ENCODE measurements at places on chromosomes 6 and 20. TPM values are rescaled to one million over a fixed set of nuclear protein-coding genes. Genes with fewer than 3 reads are reported as not detected.

The IL17A gene
- not detected for total RNA-seq

- DNase-seq, result no peak
Measured at GRCh38 chr6:159077123-159077522, 32.3 kb upstream of the TAGAP start.

GRCh38 chr6:73451223-73452106 is 632 bp downstream of the CGAS start:
- peak; percentile 84 for DNase-seq

The MTFR2 gene
- 0.39 TPM for total RNA-seq

The C6orf62 gene
- 88.5 TPM for total RNA-seq

DNA sequence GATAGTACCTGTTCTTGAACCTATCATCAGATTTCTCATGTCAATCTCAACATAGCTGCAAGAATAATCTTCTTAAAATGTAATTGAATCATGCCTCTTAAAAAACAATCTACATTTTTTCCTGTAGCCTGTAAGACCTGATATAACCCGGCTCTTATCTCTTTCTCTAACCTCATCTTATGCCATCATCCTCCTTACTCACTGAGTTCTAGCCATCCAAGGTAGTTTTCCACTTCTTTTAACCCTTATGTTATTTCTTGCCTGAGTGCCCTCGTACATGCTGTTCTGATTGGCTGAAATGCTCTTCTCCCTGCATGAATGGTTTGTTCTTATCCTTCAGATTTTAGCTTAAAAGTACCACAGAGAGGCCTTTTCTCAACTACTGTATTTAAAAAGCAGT is 16.4 kb downstream of the SLC17A5 start:
- DNase-seq, result no peak

The GLO1 gene
- 43.1 TPM for total RNA-seq

The HRH3 gene
- total RNA-seq, result not detected

DNA sequence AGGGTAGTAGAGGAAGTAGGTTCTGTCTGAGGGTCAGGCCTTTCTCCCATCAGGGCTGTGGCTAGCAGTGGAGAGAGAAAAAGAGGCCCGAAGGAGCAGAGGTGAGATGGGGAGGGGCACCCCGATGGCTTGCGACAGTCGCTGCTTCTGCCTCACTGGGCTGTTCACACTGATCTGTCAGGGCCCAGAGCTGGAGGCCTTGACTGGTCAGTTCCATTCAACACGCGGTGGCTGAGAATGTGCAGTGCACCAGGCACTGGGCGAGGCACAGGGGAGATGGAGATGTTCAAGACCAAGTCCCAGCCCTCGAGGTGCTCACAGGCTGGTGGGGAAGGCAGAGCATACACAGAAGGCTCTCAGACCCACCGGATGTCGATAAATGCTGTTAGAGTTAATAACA is 21.4 kb downstream of the SLC12A5 start:
- no peak for DNase-seq

GRCh38 chr20:17872434-17872833 is 96.2 kb downstream of the SNX5 start:
- peak; percentile 28 for DNase-seq

GRCh38 chr20:4661191-4661590 is 60.5 kb upstream of the PRND start:
- no peak for DNase-seq

GRCh38 chr6:87210979-87211378 is 55.6 kb downstream of the ZNF292 start:
- no peak for DNase-seq

DNA sequence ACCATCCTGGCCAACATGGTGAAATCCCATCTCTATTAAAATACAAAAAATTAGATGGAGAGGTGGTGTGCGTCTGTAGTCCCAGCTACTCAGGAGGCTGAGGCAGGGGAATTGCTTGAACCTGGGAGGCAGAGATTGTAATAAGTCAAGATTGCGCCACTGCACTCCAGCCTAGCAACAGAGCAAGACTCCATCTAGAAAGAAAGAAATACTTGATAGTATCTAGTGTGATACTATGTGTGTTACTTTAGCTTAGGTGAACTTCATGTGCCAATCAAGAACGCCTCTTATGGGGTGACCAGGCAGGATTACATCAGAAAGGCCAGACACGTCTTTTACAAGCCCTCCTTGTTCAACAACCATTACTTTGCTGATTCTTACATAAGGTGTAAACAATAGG is 107.1 kb downstream of the TMEM170B start:
- DNase-seq, result no peak

- no peak for DNase-seq
Measured at GRCh38 chr6:101762851-101763250, 369.3 kb downstream of the GRIK2 start.

- no peak for DNase-seq
Measured at GRCh38 chr6:140202964-140203515, 828.6 kb upstream of the CITED2 start.

DNA sequence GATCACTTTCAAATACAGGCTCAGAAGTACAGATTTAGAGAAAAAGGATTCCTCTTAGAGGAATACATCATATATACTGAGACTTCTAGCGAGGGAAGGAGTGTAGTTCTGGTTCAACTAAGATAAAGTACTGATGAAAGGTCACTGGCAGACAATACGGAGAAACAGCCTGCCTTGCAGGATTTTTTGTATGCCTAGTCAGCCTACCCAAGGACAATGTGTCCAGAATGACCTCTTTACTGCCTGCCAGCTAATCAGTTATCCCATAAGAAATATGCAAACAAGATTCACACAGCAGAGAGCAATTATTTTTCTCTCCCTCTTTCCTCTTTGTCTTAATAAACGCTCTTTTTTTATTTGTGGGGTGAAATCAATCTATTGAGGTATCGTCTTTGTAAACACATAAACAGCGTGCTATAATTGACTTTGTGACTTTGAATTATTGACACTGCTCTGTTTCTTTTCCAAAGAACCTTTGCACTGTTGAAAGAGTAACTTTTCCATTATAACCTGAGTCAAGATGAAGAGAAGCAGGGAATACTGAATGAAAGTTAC is 1.4 kb upstream of the TSPYL4 start:
- DNase-seq, result no peak

- no peak for DNase-seq
Measured at GRCh38 chr6:143675946-143676345, 1.8 kb upstream of the PHACTR2 start.

GRCh38 chr6:122405417-122405816 is 6.0 kb downstream of the HSF2 start:
- DNase-seq, result no peak

The PRKN gene
- 17.3 TPM for total RNA-seq

DNA sequence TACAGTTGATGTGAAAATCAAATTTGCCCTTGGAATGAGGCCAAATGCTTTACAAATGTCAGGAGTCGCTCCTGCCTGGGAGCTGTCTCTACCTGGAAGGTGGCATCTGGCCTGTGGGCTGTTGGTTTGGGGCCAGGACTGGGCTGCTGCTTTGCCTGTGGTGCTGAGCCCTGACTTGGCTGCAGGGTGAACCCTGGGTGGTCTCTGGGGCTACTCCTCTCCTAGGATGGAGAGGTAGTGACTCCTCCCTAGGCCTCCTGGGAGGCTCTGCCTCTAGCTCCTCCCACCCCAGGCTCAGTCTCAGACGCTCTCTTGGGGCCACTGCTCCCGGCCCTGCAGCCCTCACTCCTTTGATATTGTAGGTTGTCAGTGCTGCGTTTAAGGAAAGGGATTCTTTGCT is 47.5 kb downstream of the EFCAB8 start:
- DNase-seq, result no peak

- DNase-seq, result no peak
Measured at GRCh38 chr6:8194490-8194889, 92.1 kb upstream of the EEF1E1 start.

DNA sequence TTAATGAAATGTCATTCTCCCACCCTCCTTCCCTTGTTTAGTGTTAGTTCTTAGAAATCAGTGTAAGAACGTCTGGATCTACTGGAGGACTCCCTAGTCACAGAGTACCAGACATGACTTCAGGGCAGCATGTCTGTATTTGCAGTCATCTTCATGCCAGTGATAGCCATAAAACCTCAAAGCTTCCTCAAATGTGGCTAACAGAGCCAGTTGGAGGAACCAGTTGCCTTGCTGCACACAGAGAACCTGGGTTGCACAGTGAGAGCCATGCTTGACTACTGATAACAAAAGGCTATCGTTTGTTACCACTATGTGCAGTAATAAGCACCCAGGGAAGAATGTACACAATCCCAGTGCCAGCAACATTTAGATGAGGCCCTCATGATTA is 20.1 kb downstream of the NT5E start:
- no peak for DNase-seq

DNA sequence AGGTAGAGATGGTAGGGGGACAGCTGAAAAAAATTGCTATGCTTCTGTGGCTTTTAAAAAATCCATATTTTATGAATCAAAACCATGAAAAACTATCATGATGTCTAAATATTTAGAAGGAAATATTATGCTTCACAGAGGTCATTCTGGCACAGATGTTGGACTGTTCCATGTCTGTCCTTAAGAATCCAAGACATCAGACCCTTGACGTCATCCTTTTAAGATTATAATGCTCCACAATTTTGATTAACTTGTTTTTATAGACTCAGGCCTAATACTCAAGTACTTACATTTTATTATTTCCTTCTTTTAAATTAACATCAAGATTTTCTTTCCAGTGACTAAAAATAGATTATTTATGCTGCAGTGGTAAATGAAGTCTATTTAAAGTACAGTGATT is 29.7 kb downstream of the FILIP1 start:
- DNase-seq, result no peak

GRCh38 chr6:151723152-151723551 is 84.3 kb upstream of the ESR1 start:
- DNase-seq, result no peak

- no peak for DNase-seq
Measured at GRCh38 chr6:142854589-142855488, 90.1 kb downstream of the HIVEP2 start.

DNA sequence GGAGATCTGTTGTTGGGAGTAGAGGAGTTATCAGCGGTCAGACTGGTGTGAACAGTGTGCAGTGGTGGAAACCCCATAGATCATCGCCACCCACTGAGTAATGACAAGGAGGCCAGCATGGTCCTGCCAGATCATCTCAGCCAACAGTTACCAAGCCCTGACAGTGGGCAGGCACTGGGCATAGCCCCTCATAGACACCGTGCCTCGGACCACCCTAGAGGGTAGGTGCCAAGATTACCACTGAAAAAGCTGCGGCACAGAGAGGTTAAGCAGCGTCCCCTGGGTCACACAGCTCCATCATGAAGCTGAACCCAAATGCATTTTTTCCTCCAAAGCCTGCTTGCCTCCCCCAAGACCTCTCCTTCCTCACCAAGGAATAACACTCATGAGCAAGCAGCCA is 21.5 kb upstream of the BMP7 start:
- no peak for DNase-seq

- no peak for DNase-seq
Measured at GRCh38 chr20:1357921-1358671, 29.2 kb upstream of the SDCBP2 start.

DNA sequence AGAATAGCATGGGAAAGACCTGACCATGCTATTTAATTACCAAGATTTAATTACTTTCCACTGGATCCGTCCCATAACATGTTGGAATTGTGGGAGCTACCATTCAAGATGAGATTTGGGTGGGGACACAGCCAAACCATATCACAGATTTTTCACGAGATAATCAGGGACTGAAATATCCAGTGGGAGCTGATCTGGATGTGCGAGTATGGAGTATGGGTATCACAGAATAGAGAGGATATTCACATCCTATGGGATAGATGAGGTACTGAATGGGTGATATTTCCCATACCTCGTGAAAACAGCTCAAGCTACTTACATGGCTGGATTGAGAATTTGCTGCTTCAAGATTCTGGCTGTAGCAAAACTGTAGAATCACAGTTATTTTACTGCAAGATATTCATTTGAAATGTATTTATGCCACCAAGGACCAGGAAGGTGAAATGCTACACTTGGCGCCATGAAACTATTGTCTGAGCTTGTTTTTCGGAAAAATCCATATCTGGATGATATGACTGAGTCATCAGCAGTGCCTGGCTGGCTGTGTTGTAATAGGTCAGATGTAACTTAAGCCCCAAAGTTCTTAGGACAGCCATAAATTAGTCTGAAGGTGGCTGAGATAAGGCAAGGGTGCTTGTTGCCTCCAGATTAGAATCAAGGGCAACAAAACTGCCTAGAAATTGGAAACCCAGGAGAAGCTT is 29.8 kb downstream of the KCNS1 start:
- DNase-seq, result no peak

The PPIL1 gene
- 13.4 TPM for total RNA-seq

The RBM24 gene
- total RNA-seq, result 6.1 TPM

The SAMD3 gene
- 1.2 TPM for total RNA-seq

GRCh38 chr6:456358-456867 is 64.9 kb downstream of the IRF4 start:
- no peak for DNase-seq

The STX11 gene
- total RNA-seq, result 7.0 TPM

DNA sequence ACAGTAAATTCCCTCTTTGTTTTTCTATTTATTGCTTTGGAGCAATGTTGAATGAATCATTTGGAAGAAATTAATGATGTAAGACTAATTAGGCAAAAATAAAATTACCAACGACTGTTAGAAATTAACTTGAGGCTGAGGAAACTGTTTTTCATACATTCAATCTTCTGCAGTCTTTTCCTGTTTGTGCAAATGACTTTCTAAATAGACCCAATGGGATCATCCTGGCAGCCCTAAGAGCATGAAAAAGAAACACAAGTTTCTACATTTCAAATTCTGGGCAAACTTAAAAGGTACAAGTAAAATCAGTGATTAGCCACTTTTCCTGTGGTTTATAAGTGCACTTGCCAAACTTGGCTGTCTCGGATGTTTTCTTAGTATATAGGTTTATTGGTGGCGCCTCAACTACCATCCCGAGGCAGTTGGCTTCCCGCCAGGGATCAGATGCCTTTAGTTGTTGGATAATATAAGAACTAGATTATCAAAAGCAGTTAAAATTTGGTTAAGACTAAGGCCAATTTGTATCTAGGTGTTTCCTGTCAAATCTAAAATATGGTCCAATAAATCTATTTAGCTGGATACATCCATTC is 181.2 kb downstream of the ISM1 start:
- DNase-seq, result no peak

- no peak for DNase-seq
Measured at GRCh38 chr20:58457083-58457695, 58.0 kb downstream of the APCDD1L start.

The RNF39 gene
- total RNA-seq, result not detected

Measured in aorta (tissue), 5 donors.